ENCODE measurements at places on chromosomes 2 and 18.

GRCh38 chr2:143128681-143129580 lies at the start of gene ARHGAP15:
ARHGAP15 (plus strand) TSS chr2:143129419.
- peak; percentile 90 for DNase-seq

GRCh38 chr2:68835621-68836020 lies 35.6 kb downstream of the BMP10 start:
- no peak for DNase-seq

- no peak for DNase-seq
Measured at GRCh38 chr2:120448961-120449810, 103.2 kb downstream of the INHBB start.

DNA sequence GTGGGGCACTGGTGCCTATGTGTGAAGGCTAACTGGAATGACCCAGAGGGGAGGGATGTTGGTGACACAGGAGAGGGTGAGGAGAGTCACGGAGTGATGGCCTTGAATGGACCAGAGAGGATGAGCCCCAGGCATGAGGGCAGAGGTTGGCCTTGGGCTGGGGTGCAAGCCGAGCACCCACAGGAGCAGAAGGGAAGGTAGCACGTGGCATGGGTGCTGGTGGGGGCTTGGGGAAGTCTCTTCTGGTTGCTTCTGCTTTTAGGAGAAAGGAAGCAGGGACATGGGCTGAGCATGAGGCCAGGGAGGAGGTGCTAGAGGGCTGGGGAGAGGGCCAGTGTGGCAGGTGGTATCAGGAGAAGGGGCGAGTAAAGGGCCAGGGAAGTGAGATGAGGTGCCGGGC lies 183.8 kb downstream of the DYSF start:
- no peak for DNase-seq

DNA sequence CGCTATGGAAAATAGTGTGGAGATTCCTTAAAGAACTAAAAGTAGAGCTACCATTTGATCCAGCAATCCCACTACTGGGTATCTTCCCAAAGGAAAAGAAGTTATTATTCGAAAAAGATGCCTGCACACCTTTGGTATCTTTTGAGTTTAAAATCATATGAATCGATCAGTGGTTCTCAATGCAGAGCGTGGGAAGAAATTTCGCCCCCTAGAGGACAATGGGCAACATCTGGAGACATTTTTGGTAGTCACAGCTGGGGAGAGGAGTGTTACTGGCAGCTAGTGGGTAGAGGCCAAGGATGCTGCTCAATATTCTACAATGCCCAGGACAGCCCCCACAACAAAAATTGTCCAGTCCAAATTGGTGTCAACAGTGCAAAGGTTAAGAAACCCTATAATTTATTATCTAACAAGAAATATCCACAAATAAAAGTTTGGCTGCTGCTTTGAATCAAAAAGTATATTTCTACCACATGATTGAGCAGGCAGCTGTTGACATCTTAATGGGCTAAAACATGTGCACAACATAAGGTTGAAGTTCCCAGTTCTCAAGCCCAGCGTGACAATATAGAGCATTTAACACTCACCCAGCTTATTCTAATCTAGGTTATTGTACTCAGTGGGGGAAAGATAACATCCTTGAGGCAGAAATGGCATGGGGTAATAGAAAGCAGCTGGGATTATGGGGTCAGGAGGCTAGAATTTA lies 425.7 kb downstream of the LRATD1 start:
- peak; percentile 26 for DNase-seq

DNA sequence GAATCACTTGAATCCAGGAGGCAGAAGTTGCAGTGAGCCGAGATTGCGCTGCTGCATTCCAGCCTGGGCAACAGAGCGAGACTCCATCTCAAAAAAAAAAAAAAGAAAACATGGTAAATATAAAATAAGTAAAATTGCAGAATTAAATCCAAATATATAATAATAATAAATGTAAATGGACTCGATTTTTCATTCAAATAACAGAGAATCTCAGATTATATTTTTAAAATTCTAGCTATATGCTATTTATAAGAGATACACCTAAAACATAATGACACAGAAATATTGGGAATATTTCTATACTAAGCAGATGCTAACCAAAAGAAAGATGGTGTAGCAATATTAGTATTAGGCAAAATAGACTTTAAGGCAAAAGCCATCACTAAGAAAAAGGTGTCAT lies 15.1 kb upstream of the NEURL3 start:
- DNase-seq: no peak

GRCh38 chr2:148643421-148643820 lies 1.1 kb upstream of the EPC2 start:
- no peak for DNase-seq

DNA sequence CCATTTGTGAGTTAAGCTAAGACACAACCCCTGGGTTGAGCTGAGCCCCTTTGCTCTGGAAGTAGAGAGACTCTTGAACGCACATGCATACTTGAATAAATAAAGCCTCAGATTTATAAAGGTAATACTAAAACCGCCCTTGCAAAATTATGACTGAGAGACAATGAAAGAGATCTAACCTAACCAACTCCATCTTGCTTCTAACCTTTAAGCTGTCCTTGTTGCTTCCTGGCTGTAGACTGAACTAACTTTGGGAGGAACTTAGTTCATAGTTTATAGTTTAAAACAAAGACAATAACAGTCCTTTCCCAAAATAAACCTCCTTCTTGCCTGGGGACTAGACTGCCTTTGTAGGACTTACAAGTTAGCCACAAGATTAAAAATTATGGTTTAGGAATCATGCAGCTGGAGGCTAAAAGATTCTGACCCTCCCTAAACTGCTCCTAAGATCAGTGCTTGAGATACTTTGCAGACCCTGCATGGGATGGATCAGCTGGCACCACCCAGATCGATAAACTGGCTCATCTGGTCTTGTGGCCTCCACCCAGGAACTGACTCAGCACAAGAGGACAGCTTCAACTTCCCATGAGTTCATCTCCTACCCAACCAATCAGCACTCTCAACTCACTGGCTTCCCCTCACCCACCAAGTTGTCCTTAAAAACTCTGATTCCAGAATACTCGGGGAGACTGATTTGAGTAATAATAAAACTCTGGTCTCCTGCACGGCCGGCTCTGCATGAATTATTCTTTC lies 240.2 kb upstream of the SLC14A2 start:
- DNase-seq: no peak

DNA sequence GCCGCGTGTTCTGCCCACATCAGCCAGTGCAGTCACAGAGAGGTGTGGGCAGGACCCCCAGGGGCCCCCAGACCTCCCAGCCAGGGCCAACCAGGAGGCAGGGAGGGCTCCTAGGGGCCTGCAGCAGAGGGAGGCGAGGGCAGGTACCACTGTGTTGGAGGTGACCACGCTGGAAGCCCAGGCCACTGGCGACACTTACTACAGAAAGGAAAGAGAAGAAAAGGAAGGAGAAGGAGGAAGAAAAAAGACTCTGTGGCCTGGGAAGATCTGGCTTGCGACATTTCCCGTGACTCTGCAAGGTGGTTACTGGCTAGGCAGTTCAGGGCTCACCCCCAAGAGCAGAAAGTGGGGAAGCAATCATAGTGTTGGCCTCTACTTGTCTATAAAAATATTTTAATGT lies 98.1 kb upstream of the BCL2L11 start:
- no peak for DNase-seq

DNA sequence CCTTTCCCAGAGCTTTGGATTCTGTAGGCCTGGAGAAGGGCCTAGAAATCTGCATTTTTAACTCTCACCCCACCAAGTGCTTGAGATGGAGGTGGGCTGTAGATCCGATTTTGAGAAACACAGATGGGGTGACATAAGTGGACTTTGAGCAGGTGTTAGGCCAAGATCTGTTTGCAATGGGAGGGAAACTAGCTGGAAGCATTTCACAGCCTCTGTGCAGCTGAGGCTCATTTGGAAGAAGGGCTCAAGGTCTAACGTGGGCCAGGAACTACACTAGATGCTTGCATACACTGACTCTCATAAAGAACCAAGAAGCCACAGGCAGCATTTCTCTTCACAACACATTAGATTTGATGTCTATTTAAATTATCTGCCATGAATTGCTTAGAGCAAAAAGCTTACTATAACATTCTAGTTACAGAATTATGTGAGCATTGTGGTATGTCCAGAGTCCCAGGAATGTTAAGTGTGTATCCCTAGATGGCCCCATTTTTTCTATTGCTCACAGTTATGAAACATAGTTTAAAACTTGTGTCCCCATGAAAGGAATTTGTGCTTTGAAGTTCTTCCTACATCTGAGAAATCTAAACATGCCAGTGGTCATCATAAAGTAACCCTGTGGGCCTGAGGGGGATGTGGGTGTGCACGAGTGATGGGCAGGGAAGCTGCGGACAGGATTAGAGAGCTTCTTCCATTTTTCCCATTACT lies 77.2 kb downstream of the CD28 start:
- no peak for DNase-seq
